ENCODE measurements at places on chromosomes 7 and 10.
A peak's percentile ranks its signal among the peaks of the same experiment; 100 is the strongest.

DNA sequence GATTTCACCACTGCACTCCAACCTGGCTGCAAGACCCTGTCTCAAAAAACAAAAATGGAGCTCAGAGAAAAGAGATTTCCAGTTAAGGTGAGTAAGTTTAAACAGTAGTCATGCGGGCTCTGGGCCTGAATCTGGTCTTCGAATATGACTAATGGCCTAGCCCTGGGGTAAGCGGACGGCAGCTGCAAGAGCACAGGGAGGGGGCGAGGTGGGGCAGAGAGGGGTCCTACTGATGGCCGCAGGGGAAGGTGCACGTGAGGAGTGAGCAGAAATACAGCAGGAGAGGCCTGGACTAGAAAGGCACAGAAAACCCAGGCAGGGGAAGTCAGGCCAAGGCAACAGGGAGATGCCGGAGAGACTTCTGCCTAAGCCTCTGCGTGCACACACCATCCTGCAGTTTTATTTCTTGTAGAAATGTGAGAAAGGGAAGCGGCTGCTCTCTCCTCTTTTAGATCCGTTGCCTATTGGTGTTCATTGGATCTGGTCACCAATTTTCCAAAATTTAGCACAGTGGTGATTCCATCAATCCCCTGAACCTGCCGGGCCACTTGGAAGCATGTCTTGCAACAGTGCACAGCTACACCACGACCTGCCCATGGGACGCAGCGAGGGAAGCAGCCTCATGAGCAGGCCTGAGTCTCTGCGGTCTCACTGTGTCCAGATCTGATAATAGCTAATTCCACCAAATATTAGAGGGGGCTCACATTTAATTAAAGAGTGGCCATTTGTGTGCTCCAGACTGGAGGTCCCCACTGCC, 139.0 kb downstream of the PAXIP1 start:
- H3K27ac ChIP-seq = no peak overlapping the region
- no peak for DNase-seq
- no peaks in the 10 kb centered on the region for H3K36me3 ChIP-seq
- H3K27me3 ChIP-seq = no peaks in the 10 kb centered on the region
- no peaks in the 10 kb centered on the region for H3K4me1 ChIP-seq

DNA sequence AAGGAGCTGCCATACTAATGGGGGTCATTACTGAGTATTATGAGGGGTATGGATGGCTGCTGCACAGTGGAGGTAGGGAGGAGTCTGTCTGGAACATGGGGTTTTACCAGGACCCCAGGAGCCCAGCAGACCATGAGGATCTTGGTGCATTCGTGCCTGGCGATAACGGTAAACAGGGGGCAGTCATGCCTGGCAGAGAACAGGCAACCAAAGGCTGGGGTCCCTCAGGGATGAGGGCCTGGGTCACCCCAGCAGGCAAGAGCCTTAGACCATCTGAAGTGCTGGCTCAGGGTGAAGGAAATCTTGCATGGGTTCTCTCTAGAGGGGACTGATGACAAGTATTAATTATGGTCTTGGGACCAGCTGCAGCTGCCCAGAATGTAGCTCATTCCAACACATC, 46.1 kb downstream of the MYL10 start:
- no peak overlapping the region for H3K4me3 ChIP-seq
- H3K27ac ChIP-seq = no peak overlapping the region
- no peaks in the 10 kb centered on the region for H3K27me3 ChIP-seq
- no peak for DNase-seq

- H3K4me3 ChIP-seq = no peak overlapping the region
- H3K36me3 ChIP-seq = no peaks in the 10 kb centered on the region
- no peaks in the 10 kb centered on the region for H3K4me1 ChIP-seq
- no peak overlapping the region for H3K27ac ChIP-seq
- H3K27me3 ChIP-seq = no peaks in the 10 kb centered on the region
- DNase-seq = no peak
Measured at GRCh38 chr7:44229546-44230105, 28.8 kb downstream of the YKT6 start.

- H3K36me3 ChIP-seq = no peaks in the 10 kb centered on the region
- H3K4me3 ChIP-seq = no peak overlapping the region
Measured at GRCh38 chr7:157565981-157566630, 229.3 kb downstream of the DNAJB6 start.

DNA sequence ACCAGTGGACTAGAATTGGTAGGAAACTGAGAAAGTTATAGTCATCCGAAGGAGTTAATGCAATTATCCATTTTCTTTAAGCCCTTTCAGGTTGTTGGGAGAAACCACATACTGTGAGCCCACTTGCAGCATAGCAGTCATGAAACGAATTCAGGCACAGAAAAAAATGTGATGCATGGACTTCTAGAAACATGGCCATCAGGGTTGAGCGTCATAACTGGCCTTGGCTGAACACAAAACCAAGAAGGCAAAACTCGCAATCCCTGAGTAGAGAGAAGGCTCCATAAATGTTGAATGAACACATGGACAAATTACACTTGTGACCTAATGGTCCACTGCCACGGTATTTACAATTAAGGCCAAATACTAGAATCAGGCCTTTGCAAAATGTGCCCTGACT, 121.9 kb downstream of the FAM107B start:
- no peak for DNase-seq
- no peaks in the 10 kb centered on the region for H3K27me3 ChIP-seq
- no peaks in the 10 kb centered on the region for H3K36me3 ChIP-seq
- H3K4me1 ChIP-seq = peaks cover 2% of the 10 kb centered on the region
- no peak overlapping the region for H3K4me3 ChIP-seq
- H3K27ac ChIP-seq = no peak overlapping the region

DNA sequence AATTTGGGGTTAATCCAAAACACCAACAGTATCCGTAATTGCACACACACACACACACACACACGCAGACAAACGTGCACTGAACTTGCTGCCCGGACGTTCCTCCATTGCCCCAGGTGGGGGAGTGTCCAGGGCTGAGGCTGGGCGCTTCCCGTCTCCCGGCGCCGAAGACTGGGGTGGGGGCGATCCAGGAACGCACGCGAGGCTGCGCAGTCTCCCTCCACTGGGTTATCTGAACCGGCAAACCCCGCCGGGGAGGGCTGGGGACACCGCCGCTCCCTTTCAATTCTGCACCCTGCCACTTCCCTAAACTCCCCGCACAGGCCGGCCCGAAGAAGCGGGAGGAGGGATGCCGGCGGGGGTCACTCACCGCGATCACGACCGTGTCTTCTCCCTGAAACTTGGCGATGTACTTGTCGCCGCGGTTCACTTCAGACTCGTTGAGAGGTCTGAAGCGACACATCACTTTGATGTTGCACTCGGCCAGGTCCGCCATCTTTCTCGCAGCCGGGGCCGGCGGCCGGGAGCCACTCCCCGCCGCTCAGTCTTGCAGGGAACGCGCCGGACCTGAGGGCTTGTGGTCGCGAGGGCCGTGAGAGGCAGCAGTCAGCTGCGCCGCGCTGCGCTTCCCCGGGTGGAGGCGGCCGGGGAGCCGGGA, 618 bp downstream of the KIF5B start:
- H3K4me3 ChIP-seq = peak overlapping the region; percentile 97
- H3K27ac ChIP-seq = no peak overlapping the region
- H3K36me3 ChIP-seq = no peaks in the 10 kb centered on the region
- no peaks in the 10 kb centered on the region for H3K27me3 ChIP-seq
- H3K4me1 ChIP-seq = no peaks in the 10 kb centered on the region

GRCh38 chr10:45602082-45602730, 70.4 kb downstream of the ZFAND4 start:
- DNase-seq = no peak
- H3K27me3 ChIP-seq = no peaks in the 10 kb centered on the region
- H3K4me3 ChIP-seq = no peak overlapping the region
- no peaks in the 10 kb centered on the region for H3K36me3 ChIP-seq
- no peaks in the 10 kb centered on the region for H3K4me1 ChIP-seq
- H3K27ac ChIP-seq = no peak overlapping the region

DNA sequence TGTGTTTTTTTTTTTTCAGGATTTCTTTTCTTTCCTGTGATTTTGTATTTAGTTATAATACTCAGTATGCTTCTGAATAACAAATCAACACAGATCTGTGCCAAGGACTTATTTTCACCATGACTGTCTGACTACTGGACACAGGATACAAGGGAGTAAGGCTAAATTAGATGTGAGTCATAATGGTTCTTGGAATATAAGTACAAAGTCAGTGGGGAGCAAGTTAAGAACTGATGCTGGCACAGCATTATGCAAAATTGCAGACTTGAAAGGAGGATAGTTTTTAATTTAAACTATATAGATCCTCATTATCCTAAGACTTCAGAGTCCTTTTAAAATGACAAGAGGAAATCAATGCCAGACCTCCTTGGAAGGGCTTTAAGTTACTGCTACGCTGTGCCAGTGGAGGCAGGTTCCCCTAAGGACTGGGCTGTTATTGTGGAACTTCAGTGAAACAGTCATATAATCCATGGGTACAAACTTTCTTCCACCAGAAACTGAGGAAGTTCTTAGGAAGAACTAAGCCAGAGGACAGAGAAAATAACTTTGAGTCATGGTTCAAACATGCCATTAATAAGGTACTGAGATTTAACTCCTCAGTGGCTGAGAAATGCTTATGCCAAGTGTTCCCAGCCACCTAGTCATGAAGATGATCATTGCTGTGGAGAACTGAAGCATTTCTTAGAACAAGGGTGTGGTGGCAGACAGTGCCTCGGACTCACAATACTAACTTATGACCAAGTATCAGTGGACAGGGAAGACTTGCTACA, 531.2 kb downstream of the HTR7 start:
- no peaks in the 10 kb centered on the region for H3K27me3 ChIP-seq
- H3K36me3 ChIP-seq = no peaks in the 10 kb centered on the region
- no peak for DNase-seq
- no peaks in the 10 kb centered on the region for H3K4me1 ChIP-seq
- no peak overlapping the region for H3K27ac ChIP-seq

Measured in iPS DF 6.9 (cell line).